ENCODE measurements at places on chromosomes 16 and 17. TPM values are rescaled to one million over a fixed set of nuclear protein-coding genes. Genes with fewer than 3 reads are reported as not detected.

Gene SEZ6
- polyA plus RNA-seq, result not detected

Gene ARHGAP27
- polyA plus RNA-seq, result 3.8 TPM

Gene PDILT
- not detected for polyA plus RNA-seq

Gene IRX6
- 0.06 TPM for polyA plus RNA-seq

Gene RND2
- 4.0 TPM for polyA plus RNA-seq

Gene MIEF2
- polyA plus RNA-seq, result 21.9 TPM

Gene NME1
- 27.2 TPM for polyA plus RNA-seq

Gene CRHR1
- 0.32 TPM for polyA plus RNA-seq

Gene KRTAP4-5
- polyA plus RNA-seq, result not detected

Gene MYH13
- not detected for polyA plus RNA-seq

Gene ALOX12B
- polyA plus RNA-seq, result not detected

Gene C17orf107
- 4.4 TPM for polyA plus RNA-seq

Gene NLRC3
- 0.77 TPM for polyA plus RNA-seq

Gene ASPHD1
- 1.1 TPM for polyA plus RNA-seq

Gene C16orf54
- polyA plus RNA-seq, result 1.7 TPM

Gene DHRS7C
- not detected for polyA plus RNA-seq

Gene TTYH2
- 12.8 TPM for polyA plus RNA-seq

Gene SPSB3
- 138 TPM for polyA plus RNA-seq

Gene OTOP2
- polyA plus RNA-seq, result not detected

Gene CDK3
- polyA plus RNA-seq, result 10.8 TPM

Gene PCGF2
- polyA plus RNA-seq, result 27.2 TPM

Gene NEUROD2
- polyA plus RNA-seq, result not detected

Gene DPEP1
- polyA plus RNA-seq, result 3.3 TPM

Gene CDR2L
- 2.1 TPM for polyA plus RNA-seq

Gene CETP
- 1.3 TPM for polyA plus RNA-seq

Gene RSKR
- polyA plus RNA-seq, result 8.7 TPM

Gene PLLP
- polyA plus RNA-seq, result 5.9 TPM

Gene PKMYT1
- 0.52 TPM for polyA plus RNA-seq
